ENCODE measurements at places on chromosomes 3 and 15.

DNA sequence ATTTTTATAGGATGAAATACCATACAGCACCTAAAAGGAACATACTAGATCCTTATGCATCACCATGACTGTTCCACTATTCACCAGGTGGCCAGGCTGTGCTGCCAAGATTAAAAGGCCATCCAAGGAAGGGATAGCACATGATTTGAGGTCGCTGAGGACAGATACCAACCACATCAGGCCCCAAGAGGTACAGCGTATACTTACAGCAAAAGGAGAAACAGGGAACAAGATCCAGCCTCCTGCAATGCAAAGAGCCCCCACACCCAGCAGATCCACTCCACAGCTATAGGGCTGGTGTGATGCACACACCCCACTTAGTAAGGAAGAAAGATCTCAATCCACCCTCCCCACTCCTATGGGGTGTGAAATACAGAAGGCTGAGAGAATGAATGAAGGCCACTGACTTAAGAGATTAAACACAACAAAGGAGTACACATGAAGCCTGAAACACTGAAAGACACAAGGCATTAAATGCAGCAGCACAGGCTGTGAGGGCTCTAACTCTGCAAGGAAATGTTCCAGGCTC lies 32.0 kb upstream of the ZNF445 start:
- peak; percentile 3 for DNase-seq

GRCh38 chr15:95377258-95377852 lies 953.1 kb upstream of the NR2F2 start:
- DNase-seq: no peak

GRCh38 chr15:25061808-25062550 lies 107.2 kb downstream of the SNRPN start:
- DNase-seq: no peak

GRCh38 chr3:23341147-23341838 lies 138.2 kb downstream of the UBE2E2 start:
- no peak for DNase-seq

- DNase-seq: no peak
Observed at GRCh38 chr3:28680050-28680449, 331.4 kb upstream of the AZI2 start.

GRCh38 chr15:68298882-68299381 lies 21.4 kb downstream of the FEM1B start:
- peak; percentile 12 for DNase-seq

DNA sequence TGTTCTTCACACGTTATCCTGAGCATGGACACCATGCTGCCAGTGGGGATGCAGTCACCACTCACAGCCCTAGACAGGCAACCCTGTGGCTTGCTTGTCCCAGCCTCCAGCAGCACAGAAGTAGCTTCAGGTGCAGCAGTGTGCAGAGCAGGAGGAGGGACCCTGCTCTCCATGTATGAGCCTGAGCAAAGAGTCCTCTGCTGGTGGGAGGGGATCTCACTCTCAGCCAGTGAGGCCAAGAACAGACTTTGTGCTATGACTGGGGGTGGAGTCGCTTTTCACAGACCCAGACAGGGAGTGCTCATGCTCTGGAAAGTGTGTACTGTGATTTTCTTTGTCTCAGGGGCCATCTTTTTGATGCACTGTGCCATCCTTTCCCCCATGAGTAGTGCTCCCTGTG lies 66.1 kb upstream of the NDN start:
- DNase-seq: no peak

DNA sequence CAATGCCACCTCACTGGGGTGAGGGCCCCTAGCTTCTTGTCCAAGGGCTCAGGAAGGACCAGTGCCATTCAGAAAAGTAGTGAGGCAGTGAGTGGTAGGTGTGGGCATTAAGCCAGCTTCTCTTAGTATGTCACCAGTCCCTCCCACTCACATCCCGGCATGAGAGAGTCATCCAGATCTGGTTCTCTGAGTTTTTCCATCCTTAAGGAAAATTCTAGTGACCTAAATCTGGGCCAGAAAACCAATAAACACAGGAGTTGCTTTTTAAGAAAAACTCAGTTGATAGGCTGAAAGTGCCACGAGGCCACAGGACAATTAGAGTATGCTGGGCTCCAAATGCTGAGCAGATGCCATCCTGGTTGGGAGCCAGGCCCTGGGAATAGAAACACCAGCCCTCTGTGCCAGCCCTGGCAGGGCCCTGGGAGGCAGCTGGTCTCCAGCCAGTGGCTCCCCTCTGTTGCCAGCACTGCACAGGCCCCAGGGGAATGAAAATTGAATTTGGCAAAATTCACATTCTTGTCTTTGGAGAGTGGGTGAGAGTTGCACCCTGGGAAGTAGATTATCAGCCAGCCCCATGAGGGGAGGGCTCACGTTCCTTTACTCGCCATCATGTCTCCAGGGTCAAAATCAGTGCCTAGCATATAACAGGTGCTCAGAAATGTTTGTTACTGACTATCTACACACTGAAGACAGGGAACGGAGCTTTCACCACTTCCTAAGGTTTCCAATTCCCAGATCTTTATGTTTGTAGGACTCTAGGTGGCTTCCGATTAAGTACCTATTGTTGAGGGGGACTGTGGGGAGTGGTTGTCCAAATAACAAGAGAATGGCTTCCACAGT lies 52.8 kb downstream of the FAM43A start:
- DNase-seq: peak; percentile 78

GRCh38 chr3:15831927-15832326 lies 34.1 kb upstream of the ANKRD28 start:
- no peak for DNase-seq

DNA sequence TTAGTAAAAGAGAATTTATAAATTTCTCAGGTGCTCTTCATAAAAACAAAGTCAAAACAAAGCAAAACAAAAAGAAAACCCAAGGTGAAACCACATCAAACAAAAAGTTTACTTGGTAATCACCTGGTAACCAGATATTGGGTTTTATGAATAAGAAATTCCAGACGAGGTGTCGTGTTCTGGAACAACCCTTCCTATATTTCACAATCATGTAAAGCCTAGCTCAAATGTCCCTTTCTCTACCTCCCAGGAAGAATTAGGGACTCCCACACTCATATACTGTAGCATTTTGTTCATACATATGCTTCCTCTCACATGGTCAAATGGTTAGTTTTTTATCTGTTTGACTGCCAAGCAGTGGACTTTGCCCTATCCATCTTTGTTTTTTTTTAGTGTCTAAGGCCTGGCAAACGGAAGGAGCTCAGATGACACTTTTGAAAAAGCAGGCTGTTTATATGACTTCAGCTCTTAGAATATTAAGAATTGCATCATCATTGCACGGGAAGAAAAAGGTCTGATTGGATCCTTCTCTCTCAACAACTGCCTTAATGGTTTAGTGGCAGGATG lies 326.7 kb upstream of the TBL1XR1 start:
- DNase-seq: no peak

- DNase-seq: peak; percentile 67
Observed at GRCh38 chr15:39919748-39920509, at the start of gene GPR176. Gene GPR176 (minus strand): TSS chr15:39920266. CDS start chr15:39920026, 240 bp downstream.

DNA sequence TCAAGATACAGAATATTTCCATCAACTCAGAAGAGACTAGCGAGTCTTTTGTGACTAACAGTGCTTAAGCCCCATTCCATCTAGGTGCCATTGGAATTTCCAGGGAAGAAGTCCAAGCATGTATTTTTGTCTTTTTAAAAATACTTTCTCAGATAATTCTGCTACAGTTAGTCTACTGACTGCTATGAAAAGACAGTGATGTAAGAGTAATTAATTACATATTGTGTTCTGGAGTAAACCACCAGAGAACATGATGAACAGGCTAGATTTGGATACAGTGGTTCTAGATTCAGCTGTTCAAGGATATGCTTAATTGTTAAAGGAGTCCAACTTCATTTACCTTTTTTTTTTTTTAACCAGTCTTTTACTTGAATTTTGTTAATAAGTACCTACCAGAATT lies 34.8 kb upstream of the PAK6 start:
- DNase-seq: no peak

Data from A172 (cell line).